ENCODE measurements at places on chromosomes 7 and 10.
A peak's percentile ranks its signal among the peaks of the same experiment; 100 is the strongest.

- DNase-seq: no peak
Measured at GRCh38 chr7:10474048-10474447, 499.6 kb upstream of the PHF14 start.

DNA sequence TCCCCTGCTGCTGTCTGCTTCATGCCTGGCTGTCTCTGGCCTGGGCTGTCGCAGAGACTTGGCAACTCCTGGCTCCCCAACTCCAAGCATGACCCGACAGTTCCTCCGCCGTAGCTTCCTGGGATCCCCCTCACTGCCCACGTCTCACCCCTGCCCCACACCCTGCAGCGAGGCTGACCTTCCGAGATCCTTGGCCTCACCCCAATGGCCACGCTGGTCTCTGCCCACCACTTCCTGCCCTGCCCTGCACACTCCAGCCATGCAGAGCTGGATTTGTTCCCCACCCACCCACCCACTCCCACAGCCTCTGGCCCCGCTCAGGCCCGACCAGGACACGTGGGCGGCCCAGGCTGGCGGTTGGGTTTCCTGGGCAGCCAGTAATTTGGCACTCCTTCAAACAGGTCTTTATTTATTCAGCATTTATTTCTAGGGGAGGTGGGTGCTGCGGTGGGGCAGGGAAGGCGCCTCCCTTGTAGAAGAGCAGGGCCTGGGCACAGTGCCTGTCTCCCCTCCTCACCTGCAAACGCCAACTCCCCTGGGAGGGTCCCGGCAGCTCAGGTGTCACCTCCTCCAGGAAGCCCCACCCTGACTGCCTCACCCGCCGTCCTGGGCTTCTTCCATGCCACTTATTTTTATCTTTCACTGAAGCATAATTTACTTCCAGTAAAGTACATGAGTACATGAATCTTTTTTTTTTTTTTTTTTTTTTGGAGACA lies 25.5 kb downstream of the GTF2IRD1 start:
- no peak for DNase-seq

- DNase-seq: no peak
Measured at GRCh38 chr10:70846795-70847194, 31.0 kb downstream of the SGPL1 start.

DNA sequence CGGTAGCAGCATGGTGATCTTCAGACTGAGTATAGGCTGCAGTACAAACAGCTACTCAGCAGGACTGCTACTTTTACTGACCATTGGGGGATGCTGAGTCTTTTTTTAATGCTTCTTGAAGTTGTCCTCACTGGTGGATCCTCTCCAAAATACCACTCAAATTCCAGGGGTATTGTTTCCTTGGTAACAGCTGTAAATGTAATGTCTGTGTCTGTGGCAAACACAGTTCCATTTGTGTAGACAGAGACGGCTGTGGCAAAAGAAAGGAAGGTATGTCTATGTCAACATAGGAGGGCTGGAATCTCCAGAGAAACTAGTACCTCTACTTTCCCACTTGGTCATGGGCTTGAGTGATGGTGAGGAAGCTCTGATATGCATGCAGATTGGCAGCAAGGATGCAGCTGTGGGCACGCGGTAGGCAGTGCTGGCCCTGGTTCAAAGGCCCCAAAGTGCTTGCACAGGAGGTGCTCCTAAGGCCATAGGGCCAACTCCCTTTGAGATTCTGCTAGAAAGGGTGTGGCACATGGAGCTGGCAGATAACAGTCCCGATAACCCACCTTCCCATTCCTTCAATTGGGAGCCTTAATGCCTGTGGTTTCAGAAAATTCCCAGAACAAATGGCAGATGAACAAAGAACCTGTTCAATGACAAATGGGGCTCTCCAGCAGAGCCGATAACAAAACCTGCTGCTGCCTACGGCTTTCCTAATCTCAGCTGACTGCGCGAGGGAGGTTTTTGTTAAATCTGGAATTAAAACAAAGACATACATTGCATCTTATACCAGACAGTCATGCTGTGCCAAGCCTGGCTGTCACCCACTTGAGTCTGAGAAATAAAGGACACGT lies 43.0 kb downstream of the PKD1L1 start:
- DNase-seq: no peak

GRCh38 chr10:22962817-22963216 lies 35.0 kb downstream of the ARMC3 start:
- no peak for DNase-seq

- no peak for DNase-seq
Measured at GRCh38 chr7:25296086-25296485, 67.8 kb upstream of the NPVF start.

- DNase-seq: no peak
Measured at GRCh38 chr10:61967298-61967697, 65.8 kb downstream of the ARID5B start.

- DNase-seq: no peak
Measured at GRCh38 chr10:132562916-132563456, 25.4 kb downstream of the INPP5A start.

DNA sequence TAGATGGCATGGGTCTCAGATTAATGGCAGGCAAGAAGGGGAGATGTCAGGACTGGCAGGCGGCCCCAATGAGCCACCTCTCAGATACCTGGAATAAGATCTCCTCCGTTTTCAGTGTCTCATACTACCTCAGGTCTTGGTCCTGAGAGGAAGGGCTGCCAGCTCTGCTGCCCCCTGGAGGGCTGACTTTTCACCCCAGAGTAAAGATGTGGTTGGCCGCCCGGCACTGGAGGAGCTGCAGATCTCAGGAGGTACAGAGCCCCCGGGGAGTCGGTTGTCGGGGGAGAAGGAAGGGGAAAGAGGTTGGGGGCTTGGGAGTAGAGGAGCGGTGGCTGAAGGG lies 642 bp upstream of the COL13A1 start:
- peak; percentile 69 for DNase-seq

GRCh38 chr7:86962623-86963022 lies 96.8 kb downstream of the ELAPOR2 start:
- DNase-seq: no peak

DNA sequence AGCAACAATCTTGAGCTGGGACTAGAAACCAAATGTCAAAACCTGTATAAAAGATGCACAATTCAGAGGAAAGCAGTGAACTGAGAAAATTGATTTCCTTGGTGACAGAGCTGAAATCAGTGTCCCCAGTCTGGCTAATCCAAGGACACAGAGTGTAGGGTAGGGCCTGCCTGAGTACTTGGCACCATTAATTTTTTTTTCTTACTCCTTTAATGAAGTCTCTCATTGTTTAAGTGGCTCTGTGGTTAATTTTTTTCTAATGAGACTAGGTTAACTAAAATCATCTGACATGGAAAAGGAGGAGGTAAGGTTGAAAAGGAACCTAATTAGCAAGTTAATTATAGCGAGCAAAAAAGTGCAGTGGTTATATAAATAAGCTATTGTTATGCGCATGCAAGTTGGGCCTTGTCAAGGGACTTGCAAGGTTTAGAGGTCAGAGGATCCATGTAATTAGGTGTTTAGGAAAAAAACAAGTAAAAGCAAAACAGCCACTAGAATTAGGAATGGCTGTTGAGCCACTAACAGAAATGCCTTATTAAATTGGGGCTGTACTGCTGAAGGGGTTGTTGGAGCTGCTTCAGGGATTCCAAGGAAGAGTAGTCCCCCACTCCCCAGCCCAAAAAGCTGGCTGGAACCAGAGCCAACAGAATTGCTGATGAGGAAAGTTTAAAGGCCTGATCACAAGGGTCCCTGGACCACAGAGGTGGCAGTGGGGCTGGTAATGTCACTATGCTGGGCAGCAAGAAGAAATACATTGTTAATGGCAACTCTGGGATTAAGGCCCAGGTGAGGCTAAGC lies 58.9 kb upstream of the STRIP2 start:
- DNase-seq: no peak

DNA sequence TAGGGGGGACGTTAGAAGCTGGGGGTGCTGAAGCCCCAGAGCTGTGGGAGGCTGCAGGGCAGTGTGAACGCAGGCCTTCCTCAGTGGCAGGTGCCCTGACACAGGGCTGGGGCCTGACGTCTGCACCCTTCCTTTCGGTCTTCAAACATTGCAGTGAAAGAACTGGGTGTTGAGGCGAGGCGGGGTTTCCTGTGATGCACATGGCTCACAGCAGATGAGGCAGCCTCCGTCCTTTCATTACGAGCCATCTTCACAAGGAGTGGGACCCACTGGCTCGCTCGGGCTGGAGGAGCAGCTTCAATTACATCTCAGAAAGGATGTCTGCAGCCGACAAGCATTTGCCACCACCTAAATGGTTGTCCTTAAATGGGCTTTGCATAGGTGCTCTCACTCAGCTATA lies 180.3 kb upstream of the SHH start:
- DNase-seq: peak; percentile 58

DNA sequence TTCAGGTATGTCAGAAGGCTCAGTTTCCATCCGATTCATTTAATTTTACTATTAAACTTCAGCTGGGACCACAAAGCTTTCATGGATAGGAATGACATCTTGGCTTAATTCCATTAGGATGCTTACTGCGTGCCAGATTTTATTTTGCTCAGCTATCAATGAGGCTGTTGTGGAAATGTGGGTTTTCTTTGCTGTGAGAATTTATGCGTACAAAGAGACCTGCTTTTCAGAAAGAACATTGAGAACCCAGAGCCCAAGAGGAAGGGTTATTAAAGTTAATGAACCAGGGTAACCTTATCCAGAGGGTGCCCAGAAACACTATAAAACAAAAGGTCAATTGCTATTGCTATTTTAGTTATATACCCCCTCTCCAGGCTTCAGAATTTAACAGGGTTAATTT lies 98.3 kb downstream of the MKLN1 start:
- DNase-seq: no peak

DNA sequence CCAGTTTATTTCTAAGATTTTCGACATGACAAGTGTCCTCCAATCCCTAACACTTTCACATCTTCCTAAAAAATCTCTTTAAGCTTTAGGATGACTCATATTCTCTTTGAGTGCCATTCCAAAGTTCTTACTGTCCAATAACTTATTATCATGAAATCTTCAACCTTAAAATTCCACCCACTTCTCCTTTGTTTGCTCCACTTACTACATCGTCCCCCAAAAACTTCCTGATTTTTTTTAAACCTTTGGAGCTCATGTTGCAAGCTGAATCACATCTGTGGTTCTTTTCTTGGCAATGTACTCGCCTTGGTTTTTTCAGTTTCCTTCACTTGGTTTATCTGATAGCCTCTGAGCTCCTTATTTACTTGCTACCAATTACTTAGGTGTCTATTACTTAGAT lies 39.2 kb upstream of the JCAD start:
- no peak for DNase-seq

DNA sequence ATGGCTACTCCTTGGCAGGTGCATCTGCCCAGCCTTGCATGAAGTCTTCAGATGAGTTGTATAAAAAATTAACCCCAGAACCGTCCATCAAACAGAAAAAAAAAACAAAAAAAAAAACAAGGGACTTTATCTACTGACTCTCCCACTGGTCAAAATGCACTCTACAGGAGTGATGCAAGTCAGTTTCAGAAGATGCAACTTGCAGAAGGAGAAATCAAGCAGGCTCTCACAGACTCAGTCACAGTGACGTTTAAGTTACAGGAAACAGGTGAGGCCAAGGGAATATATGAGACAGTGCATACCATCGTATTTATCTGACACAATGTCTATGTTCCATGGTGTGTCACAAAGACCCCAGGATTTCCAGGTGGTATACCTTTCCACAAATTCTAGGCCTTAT lies 17.5 kb upstream of the PRPS1L1 start:
- no peak for DNase-seq

DNA sequence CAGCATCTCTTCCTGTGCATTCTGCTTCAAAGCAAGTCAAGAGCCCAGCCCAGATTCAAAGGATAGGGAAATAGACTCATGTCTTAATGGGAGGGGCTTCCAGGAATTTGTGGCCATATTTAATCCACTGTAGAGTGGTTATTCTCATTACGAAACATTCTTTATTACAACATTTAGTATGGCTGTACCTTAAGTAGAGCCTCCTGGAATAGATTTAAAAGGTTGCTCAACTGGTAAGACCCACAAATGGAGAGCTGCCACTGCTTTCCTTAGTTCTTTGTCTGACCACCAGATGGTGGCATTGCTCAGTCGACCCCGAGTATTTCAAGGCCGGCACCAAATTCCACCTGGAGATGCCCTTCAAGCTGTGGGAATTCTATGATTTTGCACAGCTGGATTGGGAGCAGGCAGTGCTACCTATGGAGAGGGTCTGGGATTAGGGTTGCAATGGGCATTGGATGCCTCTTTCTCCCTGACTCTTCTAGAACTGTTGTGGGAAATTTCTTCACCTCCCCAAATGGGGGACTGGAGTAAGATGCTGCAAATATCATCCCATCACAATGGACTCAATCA lies 102.2 kb downstream of the RBM20 start:
- peak; percentile 74 for DNase-seq

- no peak for DNase-seq
Measured at GRCh38 chr10:106866244-106866845, 298.2 kb downstream of the SORCS1 start.
